Stimulated activated CD4-positive, alpha-beta T cell treated with anti-CD3 and anti-CD28 coated beads, Interleukin-1b, Interleukin-23, amount 100 ng/mL, for 1 hour (primary cell): ENCODE measurements at places on chromosomes 2 and 18.

GRCh38 chr18:48028696-48029095, 98.2 kb upstream of the SMAD2 start:
- DNase-seq: no peak

DNA sequence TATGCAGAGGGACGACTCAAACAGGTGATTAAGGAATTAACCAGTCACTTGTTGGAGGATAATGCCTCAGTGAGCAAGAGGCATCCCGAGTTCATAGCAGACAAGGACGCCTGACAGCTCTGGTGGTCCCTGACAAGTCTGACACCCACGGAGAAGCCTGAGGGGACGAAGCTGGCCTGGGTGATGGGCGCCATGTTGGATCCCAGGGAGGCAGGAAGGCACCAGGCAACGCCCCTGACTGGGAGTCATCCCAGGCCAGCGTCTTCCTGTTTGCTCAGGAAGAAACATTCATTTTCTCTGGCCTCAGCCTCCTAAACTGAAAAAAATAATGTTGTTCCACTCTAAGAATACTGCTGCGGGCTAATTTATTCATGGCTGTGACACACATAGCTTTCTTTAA, 92.1 kb upstream of the ATP8B1 start:
- no peak for DNase-seq

- DNase-seq: no peak
Measured at GRCh38 chr2:142946941-142947340, 69.5 kb downstream of the KYNU start.

GRCh38 chr2:132384491-132385151, 32.0 kb upstream of the GPR39 start:
- no peak for DNase-seq

- no peak for DNase-seq
Measured at GRCh38 chr2:109523536-109524361, 90.0 kb downstream of the SEPTIN10 start.

DNA sequence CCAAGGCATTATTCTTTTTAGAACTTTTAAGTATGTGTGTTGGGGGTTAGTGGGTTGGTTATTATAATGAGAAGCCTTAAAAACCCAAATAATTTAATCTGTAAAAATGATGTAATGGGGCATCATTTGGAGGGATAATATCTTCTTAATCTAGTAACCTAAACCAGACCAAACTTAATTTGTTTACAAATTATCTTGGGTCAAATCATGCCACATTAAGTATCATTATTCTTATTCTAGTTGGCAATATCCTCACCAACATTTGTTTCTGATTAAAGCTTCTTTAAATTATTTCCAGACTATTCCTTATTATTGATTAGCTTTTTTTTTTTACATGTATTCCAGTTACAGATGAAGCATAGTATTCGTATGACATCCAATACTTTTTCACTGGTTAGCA, 85.5 kb upstream of the VWC2L start:
- no peak for DNase-seq

GRCh38 chr2:72292433-72292832, 144.8 kb upstream of the CYP26B1 start:
- DNase-seq: no peak

DNA sequence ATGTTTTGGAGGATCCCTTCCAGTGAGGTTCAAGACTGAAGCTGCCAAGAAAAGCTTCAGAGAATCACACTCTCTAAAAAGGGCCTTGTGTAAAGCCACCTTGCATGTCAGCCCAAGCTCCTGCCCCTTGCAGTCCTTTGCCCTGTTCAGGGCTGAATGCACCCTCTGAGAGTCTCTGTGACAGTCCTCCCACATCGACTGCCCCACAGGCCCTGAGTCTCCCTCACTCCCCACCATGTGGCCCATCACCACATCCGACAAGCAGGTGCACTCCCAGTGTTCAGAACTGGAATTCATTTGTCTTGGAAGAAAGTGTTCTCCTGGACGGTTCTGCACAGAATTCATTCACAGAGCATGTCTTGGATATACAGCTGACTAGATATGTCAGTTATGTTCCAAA, 31.0 kb downstream of the BCL11A start:
- DNase-seq: no peak

- no peak for DNase-seq
Measured at GRCh38 chr2:118750959-118751565, 96.4 kb downstream of the EN1 start.

- DNase-seq: no peak
Measured at GRCh38 chr2:120227111-120227991, 4.2 kb upstream of the TMEM185B start.

DNA sequence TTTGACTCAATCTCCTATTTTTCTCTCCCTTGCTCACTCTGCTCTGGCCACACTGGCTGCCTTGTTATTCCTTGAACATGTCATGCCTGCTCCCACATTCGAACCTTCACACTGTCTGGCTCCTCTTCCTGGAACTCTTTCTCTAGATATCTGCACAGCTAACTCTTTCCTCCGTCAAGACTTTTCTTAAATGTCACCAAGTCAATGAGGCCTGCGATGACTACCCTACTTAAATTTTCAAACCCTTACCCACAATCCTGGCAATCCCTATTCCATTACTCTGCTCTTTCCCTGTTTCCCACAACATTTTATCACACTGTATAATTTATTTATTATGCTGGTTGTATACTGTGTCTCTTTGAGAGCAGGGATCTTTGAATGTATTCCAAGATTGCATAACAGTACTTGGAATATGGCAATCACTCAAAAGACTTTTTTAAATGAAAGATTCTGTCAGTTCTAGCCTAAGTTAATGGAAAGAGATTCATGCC, 206.2 kb downstream of the SRBD1 start:
- DNase-seq: no peak

- DNase-seq: no peak
Measured at GRCh38 chr2:236744716-236745115, 175.1 kb downstream of the ACKR3 start.

DNA sequence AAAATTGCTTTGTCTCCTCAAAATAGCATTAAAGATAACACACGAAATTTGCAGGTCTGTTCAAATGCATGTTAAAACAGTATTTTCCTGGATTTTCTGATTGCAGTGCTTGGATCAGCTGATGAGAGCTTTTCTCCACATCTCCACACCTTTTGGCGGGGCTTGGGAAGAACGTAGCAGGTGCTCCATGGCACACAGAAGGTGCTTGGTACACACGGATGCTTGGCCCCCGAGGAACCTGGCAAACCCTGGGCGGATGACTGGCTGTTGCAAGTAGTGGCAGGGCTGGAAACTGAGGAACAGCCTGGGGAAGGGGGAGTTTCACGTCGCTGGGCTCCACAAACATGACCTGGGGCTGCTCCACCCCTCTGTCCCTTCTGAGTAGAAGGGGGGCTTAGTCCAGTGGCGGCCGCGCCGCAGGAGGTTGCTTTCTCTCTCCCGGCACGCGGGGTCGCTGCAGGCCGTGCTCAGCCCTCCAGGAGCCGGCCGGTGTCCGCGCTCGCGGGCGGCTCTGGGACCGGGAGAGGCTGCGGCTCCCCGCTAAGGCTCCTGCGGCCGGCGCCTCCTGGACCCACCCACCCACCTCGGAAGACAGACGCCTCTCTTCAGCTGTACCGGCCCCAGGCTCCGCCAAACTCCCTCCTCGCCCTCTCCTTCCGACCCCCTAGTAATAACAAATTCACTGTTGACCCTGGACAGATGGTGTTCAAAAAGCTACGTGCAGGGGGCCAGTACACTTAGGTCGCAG, 69.3 kb downstream of the MARCO start:
- no peak for DNase-seq

GRCh38 chr2:156182132-156182531, 150.4 kb downstream of the NR4A2 start:
- no peak for DNase-seq

DNA sequence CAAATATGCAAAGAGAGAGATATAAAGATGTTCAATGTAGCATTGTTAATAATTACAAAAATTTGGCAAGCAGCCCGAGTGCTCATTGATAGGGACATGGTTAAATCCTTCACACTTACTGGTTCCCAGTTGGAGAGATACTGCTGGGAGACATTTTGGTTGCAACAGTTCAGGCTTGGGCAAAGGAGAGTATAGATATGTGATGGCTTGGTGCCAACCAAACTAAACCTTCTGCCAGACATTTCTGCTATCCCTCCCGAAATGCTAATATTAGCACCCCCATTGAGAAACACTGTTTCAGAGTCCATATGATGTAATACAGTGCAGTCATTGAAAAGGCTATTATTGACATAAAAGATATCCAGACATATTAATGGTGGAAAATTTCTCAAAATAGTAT, 11.5 kb downstream of the GEN1 start:
- DNase-seq: no peak

- DNase-seq: no peak
Measured at GRCh38 chr2:145751629-145752028, 1231.7 kb upstream of the ZEB2 start.

DNA sequence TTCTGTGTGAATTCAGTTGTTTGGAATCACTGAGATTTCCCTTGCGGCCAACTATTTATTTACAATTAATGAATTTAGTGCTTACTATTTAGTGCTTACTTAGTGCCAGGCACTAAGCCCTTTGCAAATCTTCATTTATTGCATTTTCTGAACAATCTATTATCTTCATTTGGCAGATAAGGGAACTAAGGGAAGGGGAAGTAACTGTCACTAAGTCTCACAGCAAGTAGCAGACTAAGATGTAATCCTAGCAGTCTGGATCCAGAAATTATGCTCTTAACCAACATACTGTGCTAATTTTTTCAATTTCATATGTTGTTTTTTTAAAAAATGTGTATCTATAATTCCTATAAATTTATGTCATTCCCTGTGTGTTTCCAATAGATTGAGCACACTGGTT, 214.4 kb upstream of the EPC2 start:
- DNase-seq: no peak

GRCh38 chr2:142031656-142032055, 99.2 kb downstream of the LRP1B start:
- DNase-seq: no peak

GRCh38 chr18:44358402-44358801, 322.3 kb upstream of the SETBP1 start:
- no peak for DNase-seq

DNA sequence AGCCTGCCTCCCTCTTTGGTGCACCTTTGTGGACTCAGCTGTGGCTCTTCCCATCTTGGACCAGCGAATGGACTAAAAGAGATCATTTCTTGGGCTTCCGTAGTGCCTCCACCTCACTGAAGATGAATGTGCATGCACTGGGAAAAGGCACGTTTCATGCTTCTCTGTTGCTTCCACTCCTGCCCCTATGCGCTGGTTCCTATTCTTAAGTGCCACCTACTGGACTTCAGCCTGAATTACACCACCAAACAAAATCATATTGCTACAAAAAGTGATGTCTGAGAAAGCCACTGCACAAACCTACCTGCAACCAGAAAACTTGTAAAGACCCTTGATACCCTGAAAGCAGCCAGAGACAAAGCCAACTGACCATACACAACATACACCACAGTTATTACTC, 695.6 kb downstream of the TSN start:
- DNase-seq: no peak

DNA sequence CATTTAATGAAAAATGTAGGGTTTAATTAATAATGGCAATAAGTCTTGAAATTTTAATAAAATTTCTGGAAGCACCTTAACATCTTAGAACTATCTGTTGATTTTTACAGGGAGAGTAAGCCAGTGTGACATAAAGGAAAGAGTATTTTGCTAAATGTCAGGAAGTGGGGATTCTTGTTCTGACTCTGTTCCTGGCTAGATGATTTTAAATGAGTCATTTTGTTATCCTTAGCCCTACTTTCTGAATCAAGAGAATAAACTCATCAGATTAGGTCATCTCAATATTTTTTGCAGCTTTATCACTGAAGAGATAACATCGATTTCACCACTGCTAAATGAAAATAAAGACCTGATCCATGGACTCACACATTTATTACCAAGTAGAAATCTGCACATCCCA, 377.5 kb upstream of the CYRIA start:
- DNase-seq: no peak

GRCh38 chr2:68747900-68748299, 13.3 kb downstream of the ARHGAP25 start:
- no peak for DNase-seq

DNA sequence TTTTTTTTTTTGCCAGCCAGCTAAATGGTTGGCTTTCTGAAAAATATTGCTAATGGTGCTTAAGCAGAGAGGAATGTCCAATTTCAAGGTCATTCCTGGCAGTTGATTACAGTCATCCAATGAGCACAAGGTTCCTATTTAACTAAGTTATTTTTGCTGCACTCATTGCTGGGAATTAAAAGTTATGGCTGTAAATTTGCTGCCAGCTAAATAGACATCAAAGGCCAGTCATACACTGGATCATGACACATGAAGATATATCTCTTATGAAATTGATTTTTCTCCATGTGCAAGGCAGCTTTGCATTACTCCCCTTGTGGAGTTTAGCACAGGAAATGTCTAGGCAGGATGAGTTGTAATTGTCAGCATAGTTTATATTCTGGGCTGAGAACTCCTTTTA, 1898.4 kb upstream of the CELF4 start:
- no peak for DNase-seq
